ENCODE measurements at places on chromosomes 4 and X.

DNA sequence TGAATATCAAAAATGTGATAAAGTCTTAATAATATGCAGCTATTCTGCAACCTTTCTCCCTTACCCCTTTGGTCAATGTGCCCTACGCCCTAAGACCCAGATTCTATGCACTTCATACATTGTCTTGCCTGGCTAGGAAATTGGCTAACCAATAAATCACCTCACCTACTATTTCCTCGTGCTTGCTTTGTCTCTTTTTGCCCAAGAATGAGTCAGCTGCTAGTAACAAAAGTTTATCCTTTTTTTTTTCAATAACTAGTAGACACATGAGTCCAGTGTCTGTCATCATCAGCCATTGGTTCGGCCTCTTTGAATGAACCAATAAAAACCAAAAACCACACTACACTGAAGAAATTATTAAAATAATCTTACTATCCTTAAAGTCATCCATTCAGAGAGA, 387.1 kb downstream of the PPP3CA start:
- DNase-seq, result no peak

GRCh38 chr4:19033816-19034733, 1012.5 kb upstream of the LCORL start:
- no peak for DNase-seq

GRCh38 chr4:8217871-8218270, 18.8 kb downstream of the SH3TC1 start:
- DNase-seq, result no peak

DNA sequence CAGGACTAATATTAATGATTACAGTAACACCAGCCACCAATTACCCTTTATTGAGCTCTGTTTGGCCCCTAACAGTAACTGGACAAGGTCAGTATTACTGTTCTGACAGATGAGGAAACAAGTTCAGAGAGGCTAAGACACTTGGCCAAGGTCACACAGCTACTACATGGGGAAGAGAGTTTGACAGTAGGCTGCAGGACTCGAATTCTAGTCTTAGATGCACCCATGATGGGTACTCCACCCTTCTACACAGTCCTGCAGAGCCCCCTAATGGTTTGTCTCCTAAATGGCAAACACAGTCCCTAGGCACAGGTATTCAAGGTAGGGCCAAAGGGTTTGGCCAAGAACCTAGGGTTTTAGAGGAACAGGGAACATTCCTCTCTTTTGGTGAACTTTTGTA, 93.9 kb downstream of the NSUN7 start:
- no peak for DNase-seq

GRCh38 chr4:146342600-146343192, 128.4 kb downstream of the REELD1 start:
- DNase-seq, result no peak

DNA sequence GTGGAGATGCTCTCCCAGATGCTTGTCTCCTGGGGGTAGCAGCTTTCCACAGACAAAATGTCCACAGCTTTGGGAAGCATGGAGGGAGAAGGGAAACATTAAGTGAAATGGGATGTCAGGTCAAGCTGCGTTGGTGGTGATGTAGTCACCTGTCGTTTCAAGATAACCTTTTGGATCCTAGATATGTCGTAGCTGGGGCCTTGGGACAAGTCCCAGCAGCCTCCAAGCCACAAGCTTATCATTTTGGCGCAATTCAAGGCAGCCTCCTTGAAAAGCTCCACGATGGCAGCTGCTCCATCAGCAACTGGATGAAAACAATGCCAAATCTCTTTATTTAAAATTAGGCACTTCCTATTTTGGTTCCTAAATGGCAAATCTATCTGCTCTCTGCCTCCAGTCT, 52.0 kb downstream of the RTL9 start:
- no peak for DNase-seq

- DNase-seq, result no peak
These were observed 77.0 kb downstream of the KLHL13 start for GRCh38 chrX:118039591-118039990.

GRCh38 chr4:180811556-180811955, 1431.6 kb upstream of the TENM3 start:
- DNase-seq, result no peak

DNA sequence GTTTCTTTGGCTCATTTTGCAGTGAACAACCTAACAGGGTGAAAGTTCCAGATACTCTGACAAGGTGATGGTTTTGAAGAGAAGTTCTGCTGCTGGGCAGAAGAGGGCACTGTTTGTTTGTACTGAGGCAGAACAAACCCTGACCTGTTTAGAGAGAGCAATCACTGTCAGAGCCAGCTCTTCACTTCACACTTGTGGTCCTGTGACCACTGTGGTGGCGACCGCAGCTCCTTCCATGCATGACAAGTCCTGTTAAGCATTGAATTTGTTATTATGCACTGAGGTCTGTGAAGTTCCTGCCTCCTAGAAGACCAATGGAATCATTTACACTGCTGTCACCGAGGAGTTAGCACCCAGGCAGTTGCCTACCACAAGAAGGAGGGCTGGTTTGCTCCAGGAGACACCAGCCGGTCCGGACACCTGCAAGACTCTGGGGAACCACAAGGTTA, 86.6 kb downstream of the ZNF330 start:
- peak; percentile 16 for DNase-seq

- DNase-seq, result no peak
These were observed 92.1 kb downstream of the KDR start for GRCh38 chr4:55033296-55033695.

GRCh38 chr4:46947541-46947940, 38.5 kb upstream of the COX7B2 start:
- DNase-seq, result no peak

- DNase-seq, result no peak
These were observed 332.5 kb upstream of the FAM241A start for GRCh38 chr4:111812760-111813159.

- no peak for DNase-seq
These were observed 111.0 kb downstream of the FAM53A start for GRCh38 chr4:1572964-1573720.

DNA sequence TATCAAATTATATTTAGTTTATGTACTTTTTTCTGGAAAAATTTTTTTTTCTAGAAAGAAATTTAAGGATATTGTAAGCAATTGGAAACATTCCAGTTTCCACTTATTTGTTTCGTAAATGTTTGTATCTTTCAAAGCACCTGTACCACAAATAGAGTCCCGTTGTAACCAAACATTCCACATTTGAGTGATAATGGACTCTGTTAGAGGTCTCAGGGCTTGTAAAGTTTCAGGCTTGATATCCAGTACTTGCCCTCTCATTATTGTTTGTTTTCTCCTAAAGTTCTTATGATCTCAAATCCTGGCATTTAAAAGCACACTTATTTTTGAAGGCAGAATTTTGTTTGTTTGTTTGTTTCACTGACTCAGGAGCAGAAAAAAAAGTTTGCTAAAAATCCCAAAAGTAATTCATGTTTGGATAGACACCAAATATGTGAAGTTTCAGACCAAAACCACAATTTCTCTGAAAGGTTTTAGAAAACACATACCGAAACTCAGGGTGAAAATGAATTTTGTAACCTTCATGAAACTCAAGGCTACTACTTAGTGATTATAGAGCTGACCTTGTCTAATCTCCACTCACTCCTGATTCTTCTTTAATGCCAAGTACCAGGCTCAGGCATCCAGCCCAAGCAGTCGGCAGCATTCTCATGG, 5.7 kb upstream of the TMEM192 start:
- no peak for DNase-seq
